ENCODE measurements at places on chromosomes 2 and 18.

DNA sequence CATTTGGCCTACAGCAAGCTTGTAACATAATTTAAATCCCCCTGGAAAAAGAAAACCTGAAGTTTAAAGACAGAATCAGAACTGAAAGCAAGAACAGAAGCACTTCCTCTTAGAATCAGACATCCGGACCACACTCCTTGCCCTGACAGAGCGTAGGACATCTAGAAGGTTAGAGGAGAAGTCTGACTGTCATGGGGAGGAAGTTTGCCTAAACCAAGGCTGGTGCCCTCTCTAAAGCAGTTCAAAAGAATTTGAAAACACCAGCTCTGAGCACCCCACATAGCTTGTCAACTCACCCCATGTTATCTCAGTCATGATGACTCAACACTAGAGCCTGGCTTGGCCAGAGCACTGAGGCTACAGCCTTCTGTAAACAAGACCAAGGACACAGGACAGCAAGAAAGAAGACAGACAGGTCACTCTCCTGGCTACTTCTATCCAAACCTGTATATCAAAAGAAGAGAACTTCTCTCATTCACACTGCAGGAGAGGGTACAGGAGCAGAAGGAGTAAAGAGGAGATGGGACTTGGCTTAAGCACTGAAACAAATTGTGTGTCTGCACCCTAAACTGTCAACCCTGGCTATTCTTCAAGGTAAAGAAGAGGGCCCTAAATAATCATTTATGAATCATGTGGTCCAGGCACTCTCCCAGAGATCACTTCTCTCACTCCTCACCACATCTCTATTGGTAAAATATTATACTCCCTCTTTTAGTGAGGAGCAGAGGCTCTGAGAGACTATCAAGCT lies 198.6 kb downstream of the MEMO1 start:
- H3K27ac ChIP-seq, result no peak overlapping the region
- no peak overlapping the region for H3K4me3 ChIP-seq
- H3K36me3 ChIP-seq, result no peaks in the 10 kb centered on the region
- no peaks in the 10 kb centered on the region for H3K4me1 ChIP-seq

DNA sequence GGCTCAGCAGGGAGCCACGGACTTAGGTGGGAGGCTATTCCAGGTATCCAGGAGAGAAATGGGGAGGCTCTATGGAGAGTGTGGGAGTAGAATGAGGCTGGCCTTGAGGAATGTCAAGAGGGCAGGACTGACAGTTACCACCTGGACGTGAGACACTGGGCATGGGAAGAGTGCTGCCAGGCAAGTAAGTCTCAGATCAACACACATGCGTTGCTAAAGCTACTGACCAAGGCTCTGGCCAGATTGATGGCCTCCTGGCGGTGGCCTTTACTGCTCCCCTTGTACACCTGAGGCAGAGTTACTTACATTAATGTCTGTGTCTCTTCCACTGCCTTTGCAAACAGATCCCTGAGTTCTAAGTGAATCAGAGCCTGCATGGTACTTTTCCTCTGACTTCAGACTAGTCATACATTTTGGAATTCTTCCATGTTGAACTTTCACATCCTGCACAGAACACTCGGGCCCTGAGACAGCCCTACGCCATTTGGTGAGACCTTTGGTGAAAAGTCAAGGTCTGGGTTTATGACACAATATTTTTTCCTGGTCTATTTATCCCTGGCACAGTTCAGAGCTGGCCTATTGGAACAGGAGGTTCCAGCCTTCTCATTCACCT lies 398.8 kb upstream of the TRIB2 start:
- no peak overlapping the region for H3K4me3 ChIP-seq
- H3K27ac ChIP-seq, result no peak overlapping the region
- H3K27me3 ChIP-seq, result no peaks in the 10 kb centered on the region

- no peak overlapping the region for H3K4me3 ChIP-seq
- no peak overlapping the region for H3K27ac ChIP-seq
- no peaks in the 10 kb centered on the region for H3K27me3 ChIP-seq
- peak; percentile 29 for DNase-seq
These were observed 5.5 kb upstream of the RMDN2 start for GRCh38 chr2:37919631-37920032.

GRCh38 chr2:213689585-213689984 lies 405.3 kb downstream of the SPAG16 start:
- H3K4me3 ChIP-seq, result no peak overlapping the region
- no peak overlapping the region for H3K27ac ChIP-seq
- H3K4me1 ChIP-seq, result no peaks in the 10 kb centered on the region
- H3K36me3 ChIP-seq, result no peaks in the 10 kb centered on the region
- H3K27me3 ChIP-seq, result no peaks in the 10 kb centered on the region

GRCh38 chr2:145043399-145043834 lies 523.5 kb upstream of the ZEB2 start:
- no peaks in the 10 kb centered on the region for H3K4me1 ChIP-seq
- H3K4me3 ChIP-seq, result no peak overlapping the region
- H3K27me3 ChIP-seq, result no peaks in the 10 kb centered on the region

DNA sequence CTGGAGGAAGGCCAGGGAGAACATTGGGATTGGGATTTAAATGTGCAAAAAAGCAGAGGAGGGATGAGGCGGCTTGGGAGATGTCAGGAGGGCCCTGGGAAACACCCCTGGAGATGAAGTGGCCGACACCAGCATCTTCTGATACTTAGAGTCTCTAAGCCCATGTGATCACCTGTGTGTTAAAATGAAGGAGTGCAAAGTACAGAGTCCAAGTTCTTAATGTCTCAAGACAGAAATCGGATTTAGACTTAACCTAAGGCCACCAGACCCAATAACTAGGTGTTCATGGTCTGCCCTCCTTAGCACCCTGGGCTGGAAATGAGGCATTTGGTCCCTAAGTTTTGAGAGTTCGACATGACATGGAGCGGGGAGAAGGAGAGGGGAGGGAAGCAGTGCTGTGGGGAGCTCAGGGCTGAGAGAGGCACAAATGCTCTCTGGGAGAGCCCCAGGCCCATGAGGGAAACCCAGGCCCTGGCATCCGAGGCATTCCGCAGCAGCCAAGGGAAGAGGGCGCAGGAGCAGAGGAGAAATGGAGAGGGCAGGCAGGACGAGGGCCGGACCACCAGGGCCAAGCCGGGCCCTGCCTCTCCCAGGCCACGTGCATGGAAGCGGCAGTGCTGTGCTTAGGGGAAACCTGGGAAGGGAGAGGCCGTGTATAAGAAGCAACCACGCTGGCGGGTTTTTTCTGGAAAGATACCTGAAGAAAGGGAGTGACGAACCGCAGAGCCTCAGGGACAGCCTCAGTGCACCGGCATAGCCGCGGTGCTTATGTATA lies 63.3 kb downstream of the SFXN5 start:
- DNase-seq, result no peak
- H3K36me3 ChIP-seq, result no peaks in the 10 kb centered on the region
- H3K27me3 ChIP-seq, result no peaks in the 10 kb centered on the region
- H3K4me1 ChIP-seq, result no peaks in the 10 kb centered on the region

- H3K4me3 ChIP-seq, result no peak overlapping the region
- no peaks in the 10 kb centered on the region for H3K36me3 ChIP-seq
- DNase-seq, result peak; percentile 1
- no peaks in the 10 kb centered on the region for H3K27me3 ChIP-seq
- H3K27ac ChIP-seq, result no peak overlapping the region
These were observed 659.0 kb upstream of the CDH7 start for GRCh38 chr18:65091744-65092329.

DNA sequence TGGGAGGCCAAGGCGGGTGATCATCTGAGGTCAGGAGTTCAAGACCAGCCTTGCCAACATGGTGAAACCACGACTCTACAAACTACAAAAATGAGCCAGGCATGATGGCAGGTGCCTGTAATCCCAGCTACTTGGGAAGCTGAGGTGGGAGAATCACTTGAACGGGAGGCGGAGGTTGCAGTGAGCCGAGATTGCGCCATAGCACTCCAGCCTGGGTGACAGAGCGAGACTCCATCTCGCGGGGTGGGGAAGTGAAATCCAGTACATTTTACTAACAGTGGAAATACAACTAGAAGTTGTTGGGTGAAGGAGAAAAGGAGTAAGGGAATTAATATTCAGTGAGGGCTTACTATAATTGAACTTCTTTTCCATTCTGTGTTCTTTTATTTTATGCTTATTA lies 13.2 kb upstream of the ENOSF1 start:
- DNase-seq, result no peak
- H3K4me1 ChIP-seq, result no peaks in the 10 kb centered on the region
- no peaks in the 10 kb centered on the region for H3K36me3 ChIP-seq
- no peak overlapping the region for H3K27ac ChIP-seq

DNA sequence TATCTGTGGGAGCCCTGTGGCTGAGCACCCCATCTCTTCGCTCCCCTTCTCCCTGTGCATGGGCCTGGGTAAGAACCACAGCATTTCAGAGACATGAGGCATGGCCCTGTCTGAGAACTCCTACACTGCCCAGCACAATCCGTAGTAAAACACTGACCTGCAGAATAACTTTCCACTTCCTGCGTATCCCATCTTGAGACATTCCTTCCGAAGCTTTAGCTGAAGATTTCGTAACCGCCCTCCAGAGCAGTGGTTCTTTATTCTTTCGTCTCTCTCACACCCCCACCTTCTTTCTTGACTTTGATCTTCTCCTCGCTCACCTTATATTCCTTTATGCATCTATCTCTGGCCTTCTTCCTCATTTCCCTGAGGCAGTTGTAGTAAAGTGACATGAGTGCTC lies 381.1 kb downstream of the HRH4 start:
- H3K4me3 ChIP-seq, result no peak overlapping the region
- H3K27ac ChIP-seq, result no peak overlapping the region
- no peaks in the 10 kb centered on the region for H3K27me3 ChIP-seq
- peaks cover 4% of the 10 kb centered on the region for H3K4me1 ChIP-seq
- DNase-seq, result no peak

DNA sequence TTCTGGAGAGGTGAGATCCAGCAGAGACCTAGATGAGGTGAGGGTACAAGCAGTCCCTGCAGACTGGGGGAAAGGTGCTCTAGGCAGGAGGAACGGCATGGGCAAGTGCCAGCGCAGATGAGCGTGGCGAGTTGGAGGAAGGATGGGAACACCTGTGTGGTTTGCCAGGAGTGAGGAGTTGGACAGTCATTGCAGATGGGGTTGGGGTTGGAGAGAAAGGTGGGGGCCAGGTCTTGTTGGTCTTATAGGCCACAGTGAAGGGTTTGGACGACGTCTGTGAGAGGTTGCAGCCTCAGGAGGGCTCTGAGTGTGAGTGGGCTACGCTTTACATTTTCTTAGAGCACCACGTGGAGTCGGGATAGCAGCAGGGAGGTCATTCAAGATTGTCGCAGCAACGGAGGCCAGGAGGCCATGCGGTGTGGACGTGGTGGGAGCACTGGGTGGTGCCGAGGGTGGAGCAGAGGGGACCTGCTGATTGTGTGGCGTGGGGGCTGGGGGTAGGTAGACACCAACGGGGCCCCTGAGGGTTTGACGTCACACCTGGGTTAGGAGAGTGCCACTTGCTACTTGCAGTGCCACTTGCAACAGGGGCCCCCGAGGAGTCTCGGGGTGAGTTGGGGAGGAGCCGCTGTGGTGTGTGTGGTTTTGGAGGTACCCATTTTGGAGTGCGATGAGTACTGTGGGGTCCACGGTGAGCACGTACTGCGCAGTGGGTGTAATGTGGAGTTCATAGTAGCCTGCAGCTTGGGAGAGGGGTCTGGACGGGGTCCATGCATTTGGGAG lies 66.2 kb downstream of the LPIN1 start:
- DNase-seq, result no peak
- no peaks in the 10 kb centered on the region for H3K4me1 ChIP-seq
- H3K4me3 ChIP-seq, result no peak overlapping the region
- peaks cover 37% of the 10 kb centered on the region for H3K36me3 ChIP-seq
- no peaks in the 10 kb centered on the region for H3K27me3 ChIP-seq
- H3K27ac ChIP-seq, result no peak overlapping the region

DNA sequence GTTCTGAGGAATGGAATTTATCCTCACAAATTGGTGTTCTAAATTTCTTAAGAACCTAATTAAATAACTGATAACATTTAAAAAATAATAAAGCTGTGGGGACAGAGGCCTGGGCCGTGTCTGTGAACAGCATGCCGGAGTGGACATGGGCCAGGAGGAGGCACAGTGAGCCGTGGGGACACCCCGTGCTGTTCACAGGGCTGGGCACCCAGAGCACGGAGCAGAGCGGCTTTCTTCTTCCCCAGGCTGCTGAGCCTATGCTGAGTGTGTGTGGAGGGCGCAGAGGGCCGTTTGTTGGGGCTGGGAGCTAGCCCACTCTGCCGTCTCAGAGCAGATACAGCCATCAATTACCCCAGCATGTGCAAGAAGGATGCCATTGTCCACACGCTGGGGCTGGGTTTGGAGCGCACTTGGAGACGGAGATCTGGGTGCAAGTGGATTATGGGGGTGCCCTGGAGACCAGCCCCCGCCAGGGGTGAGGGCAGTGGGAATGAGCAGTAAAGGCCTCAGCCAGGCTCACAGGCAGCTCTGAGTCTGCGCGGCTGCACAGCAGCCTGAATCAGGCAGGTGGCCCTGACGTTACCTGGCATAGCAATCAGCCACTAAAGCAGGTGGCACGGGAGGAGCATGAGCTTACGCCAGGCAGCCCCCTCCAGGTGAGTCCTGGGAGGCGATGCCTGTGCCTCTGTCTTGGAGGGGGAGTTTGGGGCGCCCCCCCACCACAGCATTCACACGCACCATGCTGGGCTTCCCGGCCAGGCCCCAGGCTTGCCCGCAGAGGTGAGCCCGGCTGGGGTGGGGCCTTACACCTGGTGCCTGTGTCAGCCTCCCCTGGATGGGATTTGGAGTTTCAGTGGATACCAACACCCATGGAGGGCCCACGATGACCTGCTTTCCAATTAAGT lies 52.1 kb upstream of the SLC66A3 start:
- no peaks in the 10 kb centered on the region for H3K4me1 ChIP-seq
- H3K4me3 ChIP-seq, result no peak overlapping the region
- no peaks in the 10 kb centered on the region for H3K27me3 ChIP-seq
- no peak overlapping the region for H3K27ac ChIP-seq
- H3K36me3 ChIP-seq, result no peaks in the 10 kb centered on the region

DNA sequence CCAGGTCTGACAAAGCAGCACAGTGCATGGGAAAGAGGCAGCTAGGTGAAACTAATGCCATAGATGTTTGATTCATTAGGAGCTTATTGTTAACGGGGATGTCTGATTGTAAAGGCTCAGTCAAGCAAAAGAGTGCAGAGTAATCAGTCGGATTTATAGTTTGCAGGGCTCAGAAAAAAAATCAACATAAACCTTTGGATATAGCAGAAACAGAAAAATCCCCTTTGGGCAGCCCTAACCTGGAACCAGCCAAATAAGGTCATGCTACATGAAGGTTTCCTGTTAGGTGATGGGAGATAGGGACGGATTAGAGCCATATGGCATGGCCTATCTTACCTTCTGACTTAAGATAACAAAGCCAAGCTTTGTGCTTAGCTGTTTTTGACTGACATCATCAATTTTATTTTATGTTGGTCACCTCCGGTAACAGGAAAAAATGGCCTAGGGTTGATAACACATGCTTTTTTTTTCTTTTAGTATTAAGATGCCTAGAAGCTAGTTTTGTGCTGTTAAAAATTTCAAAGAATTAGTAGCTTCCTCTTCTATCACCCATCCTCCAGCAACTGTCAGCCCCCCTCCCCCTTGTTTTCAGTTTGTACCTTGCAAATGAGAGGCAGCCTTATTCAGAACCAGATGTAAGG lies 60.7 kb upstream of the ZEB2 start:
- DNase-seq, result no peak
- no peaks in the 10 kb centered on the region for H3K27me3 ChIP-seq
- peaks cover 2% of the 10 kb centered on the region for H3K4me1 ChIP-seq
- no peaks in the 10 kb centered on the region for H3K36me3 ChIP-seq
- H3K27ac ChIP-seq, result no peak overlapping the region
- H3K4me3 ChIP-seq, result no peak overlapping the region

GRCh38 chr2:191385416-191386160 lies 140.4 kb downstream of the MYO1B start:
- no peak overlapping the region for H3K27ac ChIP-seq
- DNase-seq, result no peak
- H3K27me3 ChIP-seq, result no peaks in the 10 kb centered on the region
- H3K4me3 ChIP-seq, result no peak overlapping the region
- peaks cover 5% of the 10 kb centered on the region for H3K36me3 ChIP-seq

Measured in fibroblast of lung (primary cell).